ENCODE measurements at places on chromosomes 13 and 19.

GRCh38 chr13:53569453-53569852 lies 540.8 kb downstream of the OLFM4 start:
- DNase-seq = no peak

- no peak for DNase-seq
These were observed 33.2 kb upstream of the KATNAL1 start for GRCh38 chr13:30340331-30341250.

GRCh38 chr13:68050761-68051160 lies 820.6 kb upstream of the PCDH9 start:
- DNase-seq = no peak

DNA sequence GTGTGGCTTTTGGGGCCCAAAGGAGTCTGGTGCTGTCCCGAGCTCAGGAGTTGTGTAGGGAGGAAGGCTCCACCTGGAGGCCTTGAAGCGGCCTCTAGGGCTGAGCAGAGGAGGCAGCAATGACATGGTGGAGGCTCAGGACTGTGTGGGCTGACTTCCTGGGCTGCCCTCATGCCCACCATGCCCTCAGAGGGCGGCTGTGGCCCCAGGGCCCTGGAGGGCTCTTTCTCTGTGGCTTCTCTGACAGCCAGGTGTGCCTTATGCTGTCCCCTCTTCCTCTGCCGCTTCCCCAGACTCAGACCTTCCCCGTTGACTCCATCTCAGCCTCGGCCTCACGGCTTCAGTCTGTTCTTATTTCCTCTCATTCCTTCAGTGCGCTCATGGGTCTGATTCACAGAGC lies 35.5 kb upstream of the ANKRD10 start:
- DNase-seq = no peak

DNA sequence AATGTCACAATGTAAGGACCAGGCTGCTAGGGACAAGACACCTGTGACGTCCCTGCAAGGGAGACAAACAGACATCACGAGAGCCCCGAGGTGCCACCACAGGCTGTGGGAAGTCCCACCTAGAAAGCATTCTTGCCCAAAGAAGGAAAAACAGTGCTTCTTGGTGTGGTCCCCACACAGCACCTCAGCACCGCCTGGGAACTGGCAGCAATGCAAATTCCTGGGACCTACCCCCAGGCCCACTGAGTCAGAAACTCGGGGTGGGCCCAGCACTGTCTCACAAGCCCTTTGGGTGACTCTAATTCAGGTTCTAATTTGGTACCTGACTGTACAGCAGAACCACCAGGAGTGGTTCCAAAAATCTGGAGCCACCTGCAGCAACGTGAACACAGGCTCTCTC lies 13.8 kb upstream of the CCNP start:
- no peak for DNase-seq

DNA sequence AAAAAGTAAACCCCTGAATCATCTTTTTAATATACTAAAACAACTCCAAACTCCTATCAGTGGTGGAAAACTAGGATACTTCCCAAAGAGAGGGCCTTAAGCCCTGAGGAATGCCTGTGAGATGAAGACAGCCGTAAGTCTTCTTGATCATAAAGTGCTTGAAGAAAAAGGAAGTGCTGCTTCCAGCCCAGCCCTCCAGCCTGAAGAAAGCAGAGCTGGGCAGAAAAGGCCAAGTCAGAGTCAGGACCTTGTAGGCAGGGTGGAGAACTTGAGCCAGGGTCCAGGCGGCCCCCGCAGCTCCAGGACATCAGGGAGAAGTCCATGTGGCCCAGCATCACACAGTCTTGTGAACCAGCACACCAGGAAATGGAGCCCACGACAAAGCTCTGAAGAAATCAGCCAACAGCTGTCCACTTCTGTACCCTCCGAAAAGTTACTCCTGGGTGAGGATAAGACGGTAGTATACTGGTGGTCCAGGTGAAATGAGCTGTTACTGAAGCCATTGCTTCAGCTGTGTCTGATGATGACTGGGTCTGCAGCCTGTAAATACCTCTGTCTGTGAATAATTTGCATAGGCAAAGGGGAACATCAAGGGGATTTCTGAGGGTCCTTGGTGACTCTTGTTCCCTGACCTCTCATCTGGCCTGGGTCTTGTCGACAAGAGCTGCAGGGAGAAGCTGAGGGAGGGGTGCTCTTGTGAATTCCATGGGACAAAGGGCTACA lies 18.7 kb upstream of the CRYL1 start:
- no peak for DNase-seq

- peak; percentile 34 for DNase-seq
These were observed at the start of gene CALM3 for GRCh38 chr19:46601318-46602224. Gene CALM3, plus strand, starts transcription at chr19:46601330. Its CDS starts 105 bp downstream, at chr19:46601435.

- peak; percentile 80 for DNase-seq
These were observed 6.3 kb downstream of the ERICH4 start for GRCh38 chr19:41449079-41449864.

DNA sequence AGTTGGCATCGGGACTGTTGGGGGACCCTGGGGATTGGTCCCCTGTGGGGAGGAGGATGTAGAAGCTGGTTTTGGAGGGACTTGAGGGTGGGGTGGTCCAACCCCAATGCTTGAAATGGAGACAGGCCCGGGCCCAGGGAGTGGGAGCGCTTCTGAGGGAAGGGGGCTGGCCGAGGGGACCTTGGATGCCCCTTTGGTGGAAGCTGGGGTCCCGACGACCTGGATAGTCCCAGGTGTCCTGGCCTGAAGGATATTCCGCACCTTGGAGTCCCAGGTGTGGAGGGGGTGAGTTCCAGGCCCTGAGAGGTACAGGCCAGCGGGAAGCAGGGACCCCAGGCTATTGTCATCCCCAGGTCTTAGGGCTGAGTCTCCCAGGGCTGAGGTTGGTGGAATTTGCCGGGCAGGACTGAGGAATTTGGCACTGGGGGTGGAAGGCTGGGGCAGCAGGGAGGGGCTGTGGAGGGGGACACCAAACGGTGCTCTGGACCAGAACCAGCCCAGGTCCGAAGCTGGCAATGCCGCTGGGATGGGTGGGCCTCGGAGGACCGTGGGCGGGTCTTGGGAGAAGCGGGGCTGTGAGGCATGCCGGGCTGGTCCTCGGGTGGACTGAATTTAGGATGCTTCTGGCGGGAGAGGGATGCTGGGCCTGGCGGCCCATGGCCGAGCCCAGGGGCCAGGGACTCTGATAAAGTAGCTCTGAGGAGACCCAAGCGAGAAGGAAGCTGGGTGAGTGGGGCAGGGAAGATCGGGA lies 1.8 kb downstream of the HDGFL2 start:
- no peak for DNase-seq

DNA sequence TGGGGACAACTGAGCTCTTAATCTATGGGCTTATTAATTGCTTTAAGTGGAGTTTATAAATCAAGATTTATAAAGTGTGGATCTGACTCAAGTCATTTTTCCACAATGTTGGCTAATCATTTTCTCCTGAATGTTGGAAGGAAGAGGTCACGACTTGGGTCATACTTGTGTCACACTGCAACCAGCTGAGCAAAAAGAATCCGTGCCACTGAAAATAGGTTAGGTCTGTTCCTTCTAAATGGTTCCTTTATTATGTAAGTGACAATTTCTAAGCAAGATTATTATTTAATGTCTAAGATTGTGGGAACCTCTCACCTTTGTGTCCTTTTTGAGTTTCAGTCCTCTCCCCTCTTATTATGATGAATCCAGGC lies 178.6 kb downstream of the SHISA2 start:
- no peak for DNase-seq

- DNase-seq = no peak
These were observed 818.4 kb downstream of the DIAPH3 start for GRCh38 chr13:59345311-59345710.

DNA sequence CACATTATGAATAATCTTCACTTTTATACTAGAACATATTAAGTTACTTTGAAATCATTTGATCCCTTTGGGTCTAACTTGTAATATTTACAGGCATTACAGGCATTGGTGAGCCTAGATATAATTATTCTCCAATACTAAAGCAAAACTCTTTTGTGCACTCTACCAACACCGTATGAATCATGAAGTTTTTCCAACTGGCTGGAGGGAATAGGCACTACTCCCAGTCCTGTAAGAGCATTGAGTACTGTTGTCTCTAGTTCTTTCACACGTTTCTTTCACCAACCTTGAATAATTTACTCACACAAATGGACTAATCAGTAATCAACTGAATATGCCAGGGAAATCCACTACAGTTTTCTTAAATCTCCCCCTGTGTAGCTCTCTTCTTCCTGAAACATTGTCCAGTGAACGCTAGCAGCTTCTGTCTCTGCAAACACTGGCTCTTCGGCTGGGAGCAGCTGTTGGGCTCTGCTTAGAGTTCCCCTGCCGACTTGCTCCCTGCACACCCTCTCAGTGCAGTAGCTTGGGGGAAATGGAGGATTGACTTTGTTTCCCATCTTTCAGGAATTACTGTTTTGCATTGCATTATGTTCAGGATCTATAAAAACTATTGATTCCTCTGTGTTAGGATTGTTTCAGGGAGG lies 476.7 kb downstream of the RFC3 start:
- no peak for DNase-seq

GRCh38 chr13:33911521-33911920 lies 93.6 kb downstream of the RFC3 start:
- DNase-seq = no peak
